ENCODE measurements at places on chromosomes 5 and 9. TPM values are rescaled to one million over a fixed set of nuclear protein-coding genes. Genes with fewer than 3 reads are reported as not detected.

- DNase-seq, result no peak
Measured at GRCh38 chr9:126236273-126236672, 90.4 kb upstream of the MVB12B start.

- no peak for DNase-seq
Measured at GRCh38 chr5:171405615-171406014, 13.8 kb upstream of the FGF18 start.

SLC34A1 gene
- not detected for total RNA-seq

SLC36A3 gene
- total RNA-seq, result not detected

All from HepG2 (cell line).